ENCODE measurements at places on chromosomes 6 and 20.

DNA sequence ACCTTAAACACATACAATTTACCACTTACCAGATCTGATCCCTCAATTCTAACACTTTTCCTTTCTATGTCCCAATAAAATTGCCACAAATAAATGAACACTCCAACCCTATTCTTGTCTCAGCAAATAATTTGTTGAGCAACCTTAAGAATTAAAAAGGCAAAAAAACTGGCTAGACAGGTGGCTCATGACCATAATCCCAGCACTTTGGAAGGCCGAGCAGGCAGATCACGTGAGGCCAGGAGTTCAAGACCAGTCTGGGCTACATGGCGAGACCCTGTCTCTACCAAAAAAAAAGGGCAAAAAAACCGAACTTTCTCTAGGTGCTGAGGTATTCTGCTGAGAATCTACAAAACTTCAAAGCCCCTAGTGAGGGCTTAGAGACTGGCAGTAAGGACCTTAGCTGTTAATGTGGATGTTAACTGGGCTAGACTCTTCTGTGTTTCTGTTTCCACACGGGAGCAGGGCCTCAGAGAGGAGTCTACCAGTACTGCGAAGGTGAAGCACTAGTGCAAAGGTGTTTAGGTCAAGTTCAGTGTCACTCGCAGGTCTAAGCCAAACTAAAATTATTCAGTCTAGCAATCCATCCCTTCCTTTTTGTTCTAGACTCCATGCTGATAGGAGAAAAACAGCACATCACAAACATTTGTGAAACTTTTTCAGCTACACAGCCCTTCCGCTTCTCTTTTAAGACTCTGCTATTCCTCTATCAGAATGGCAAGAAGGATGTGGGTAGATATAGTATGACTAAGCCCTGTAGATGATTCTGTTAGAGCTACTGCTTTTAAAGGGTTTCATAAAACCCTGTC, 2.6 kb downstream of the FASTKD5 start:
- DNase-seq = no peak

DNA sequence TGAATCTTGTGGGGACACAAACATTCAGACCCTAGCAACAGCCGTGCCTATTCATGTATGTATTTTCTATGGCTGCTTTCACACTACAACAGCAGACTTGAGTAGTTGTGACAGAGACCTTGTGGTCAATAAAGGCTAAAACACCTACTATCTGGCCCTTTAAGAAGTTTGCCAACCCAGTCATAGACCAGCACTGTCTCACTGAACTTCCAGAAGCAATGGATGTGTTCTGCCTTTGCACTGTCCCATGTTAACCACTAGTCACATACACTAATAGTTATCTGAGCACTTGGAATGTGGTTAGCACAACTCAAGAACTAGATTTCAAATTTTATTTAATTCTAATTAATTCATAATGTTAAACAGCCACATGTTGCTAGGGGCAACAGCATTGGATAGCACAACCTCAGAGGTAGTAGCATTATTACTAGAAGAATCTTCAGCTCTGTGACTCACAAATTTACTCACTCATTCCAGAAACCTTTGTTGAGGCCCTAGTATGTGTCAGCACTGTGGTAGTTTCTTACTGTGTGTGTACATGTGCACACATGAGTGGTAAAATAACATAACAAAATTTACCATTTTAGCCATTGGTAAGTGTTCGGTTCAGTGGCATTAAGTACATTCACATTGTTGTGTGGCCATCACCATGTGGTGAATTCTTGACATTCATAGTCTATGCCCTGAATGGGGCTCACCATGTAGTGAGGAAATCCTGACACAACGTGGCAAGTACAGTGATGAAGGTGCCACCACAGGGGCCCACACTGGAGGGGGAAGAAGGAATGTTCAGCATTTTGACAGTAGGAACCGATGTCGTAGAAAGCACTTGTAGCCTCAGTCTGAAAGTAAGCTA, 107.3 kb downstream of the CEP57L1 start:
- no peak for DNase-seq

DNA sequence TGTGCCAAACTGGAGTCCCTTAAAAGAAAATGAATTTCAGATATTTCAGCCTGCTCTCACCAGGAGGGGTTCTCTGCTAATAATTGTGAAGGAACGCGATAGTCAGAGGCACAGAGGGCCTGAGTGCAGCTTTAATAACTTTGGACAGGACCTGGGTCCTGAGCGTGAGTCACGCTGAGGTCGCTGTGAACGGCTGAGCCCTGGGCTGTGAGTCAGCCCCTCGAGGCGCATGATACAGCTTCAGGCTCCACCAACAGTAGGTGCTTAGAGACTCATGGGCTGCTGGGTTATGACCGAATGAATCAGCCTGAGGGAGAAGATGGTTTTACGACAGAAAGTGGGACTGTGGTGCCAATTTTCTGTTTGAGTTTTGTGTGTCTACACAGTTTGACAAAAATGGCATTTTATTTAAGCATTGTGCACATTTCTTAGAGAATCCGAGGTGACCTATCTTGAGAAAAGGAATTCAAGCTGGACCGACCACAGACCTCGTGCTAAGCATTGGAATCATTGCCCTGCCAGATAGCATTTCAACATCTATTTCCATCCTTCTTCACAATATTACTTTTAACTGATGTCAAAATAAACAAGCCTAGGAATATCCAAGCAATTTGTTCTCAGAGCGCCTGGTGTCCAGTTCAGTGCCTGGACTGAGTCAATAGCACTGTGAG, 183.0 kb downstream of the THBS2 start:
- peak; percentile 52 for DNase-seq

DNA sequence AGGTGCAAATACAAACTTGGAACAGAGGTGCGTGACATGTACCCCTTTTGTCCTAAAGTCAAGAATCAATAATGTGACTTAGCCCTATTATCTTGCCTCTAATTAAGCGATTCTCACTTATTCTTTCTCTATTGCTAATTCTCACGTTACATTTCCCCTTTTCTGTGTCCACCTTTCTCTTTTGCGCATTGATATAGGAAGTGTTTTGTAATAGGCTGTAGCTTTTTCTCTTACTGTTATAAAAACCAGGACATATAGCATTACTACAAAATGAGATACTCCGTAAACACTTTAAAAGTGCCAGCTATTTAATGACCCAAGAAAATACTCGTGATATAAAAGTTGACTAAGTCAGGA, 669 bp upstream of the TMEM30A start:
- DNase-seq = no peak

DNA sequence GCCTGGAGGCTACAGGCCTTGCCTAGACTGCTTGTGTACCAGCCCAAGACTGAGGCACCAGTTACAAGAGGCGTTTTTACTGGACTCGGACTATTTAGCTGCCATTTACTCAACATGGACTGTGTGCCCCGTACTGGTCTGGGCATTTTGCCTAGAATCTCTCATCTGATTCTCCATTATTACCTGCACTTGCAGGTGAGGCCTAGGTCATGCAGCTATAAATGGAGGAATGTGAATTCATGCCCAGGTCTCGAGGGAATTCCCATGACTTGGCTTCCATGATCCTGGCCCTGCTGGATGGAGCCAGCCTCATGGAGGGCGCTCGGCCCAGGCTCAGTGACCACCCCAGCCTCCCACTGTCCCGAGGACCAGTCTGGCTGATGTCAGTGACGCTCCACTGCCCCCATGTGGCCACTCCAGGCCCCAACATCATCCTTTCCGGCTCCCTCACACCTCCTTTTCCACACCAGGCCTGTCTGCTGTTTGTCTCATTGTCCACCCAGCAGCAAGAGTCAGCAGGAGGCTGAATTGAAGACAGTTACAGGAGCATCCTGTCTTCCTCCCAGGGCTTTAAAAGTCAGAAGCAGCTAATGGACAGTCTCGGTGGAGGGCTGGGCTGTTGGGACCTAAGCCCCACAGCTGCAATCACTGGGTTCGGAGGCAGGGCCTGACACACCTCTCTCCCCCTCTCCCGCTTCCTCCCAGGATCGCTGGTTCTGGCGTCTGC, 8.7 kb downstream of the MMP24OS start:
- DNase-seq = peak; percentile 87

- peak; percentile 18 for DNase-seq
Measured at GRCh38 chr6:51855310-51856082, 231.9 kb downstream of the PKHD1 start.

DNA sequence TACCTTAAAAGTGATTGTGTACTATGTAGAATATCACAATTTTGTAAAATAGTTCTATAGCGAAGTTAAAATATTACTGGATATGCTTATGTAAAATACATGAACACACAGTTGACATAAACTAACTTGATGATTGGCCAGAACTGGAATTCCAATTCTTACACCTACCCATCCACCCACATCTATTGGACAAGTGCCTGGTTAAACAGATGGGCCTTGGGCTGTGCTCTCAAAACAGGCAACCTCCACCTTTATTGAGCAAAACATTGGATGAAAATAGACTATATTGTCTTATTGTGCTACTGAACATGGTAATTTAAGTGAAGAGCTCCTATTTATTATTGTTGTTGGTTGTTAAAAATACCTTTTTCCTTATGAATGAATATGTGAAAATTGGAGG, 154.0 kb upstream of the FLRT3 start:
- DNase-seq = no peak

GRCh38 chr6:162854228-162854627, 126.5 kb downstream of the PACRG start:
- no peak for DNase-seq

DNA sequence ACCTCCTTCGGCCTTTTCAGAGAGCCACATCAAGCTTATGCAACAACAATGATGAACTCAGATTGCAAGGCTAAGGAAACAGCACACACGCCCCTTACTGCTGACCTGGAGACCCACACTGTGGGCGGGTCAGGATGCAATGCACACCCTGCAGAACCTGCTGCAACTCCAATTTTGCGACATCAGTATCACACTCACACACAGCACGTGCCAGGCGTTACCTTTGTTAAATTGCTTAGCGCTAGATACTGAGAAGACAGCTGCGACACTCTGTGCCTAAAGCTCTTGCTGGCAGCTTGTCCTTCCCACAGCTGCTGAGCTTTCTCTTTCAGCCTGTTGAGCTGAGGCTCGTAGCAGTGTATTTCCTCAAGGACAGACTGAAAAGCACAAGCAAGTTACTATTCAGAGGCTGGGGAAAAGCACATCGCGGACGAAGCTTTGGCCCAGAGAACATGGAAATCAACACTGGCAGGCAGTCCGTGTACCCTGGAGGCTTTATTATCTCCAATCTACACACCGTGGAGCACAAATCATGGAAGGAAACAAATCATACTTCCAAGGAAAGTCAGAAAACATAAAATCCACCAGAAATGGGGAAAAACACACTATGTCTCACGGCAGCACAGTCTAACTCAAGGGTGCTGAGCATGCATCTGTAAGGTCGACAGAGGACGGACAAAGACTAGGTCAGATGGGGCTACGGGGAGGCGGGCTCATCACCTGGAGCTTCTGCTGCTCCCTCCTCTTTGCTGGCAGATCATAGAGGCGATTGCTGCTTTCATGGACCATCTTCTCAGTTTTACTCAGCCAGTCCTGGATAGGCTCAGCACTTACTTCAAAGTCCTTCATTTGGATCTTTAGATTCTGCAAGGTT, 268.2 kb downstream of the SYNE1 start:
- no peak for DNase-seq

- DNase-seq = no peak
Measured at GRCh38 chr6:68729377-68729903, 94.4 kb downstream of the ADGRB3 start.

DNA sequence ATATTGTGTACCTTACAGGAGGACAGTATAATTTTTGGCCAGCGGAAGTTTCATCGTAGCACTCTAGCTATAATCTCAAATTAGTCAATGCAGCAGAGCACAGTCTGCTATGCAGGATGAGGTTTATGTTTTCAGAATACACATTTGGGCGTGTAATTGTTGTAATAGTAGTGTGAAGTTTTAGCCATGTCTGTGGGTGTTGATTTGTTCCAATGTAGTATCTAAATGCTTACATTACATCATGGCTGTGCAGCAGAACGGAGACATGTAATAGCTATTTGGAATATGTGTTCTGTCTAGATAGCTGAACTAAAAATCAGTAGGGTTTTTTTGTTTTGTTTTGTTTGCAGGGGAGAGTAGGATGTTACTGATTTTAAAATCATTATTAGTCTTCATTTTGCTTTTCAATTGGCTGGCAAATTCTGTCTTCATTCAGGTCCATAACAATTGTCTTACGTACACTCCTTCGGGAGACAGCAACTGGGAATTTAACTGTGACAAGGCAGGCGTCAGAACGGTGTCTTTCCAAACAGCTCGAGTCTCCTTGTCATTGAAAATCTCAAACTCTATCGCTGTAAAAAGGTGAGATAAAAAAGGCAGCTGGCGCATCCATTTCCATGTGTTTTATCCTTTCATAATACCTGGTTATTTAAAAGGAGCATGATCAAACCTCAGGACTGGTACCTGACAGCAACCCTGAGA, 65.1 kb upstream of the CDH4 start:
- DNase-seq = no peak

GRCh38 chr6:157962601-157963302, 18.9 kb upstream of the SYNJ2 start:
- DNase-seq = no peak

DNA sequence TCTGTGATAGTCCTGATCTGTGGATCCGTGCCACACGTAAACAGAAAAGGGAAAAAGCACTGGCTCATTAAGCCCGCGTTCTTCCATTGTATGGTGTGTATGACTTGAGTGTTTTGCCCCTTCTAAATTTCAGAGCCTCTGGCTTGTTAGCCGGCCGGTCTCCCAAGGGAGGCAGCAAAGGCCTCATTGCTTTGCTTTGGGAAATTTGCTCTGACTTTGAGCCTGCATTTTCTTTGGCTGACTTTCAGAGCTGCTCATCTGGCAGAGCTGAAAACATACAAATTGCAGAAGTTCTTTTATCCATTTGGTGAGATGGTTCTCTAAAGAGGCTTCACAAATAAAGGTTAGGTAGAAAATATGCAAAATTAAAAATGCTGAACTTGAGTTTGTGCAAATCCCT, 123.0 kb downstream of the UTRN start:
- DNase-seq = no peak

DNA sequence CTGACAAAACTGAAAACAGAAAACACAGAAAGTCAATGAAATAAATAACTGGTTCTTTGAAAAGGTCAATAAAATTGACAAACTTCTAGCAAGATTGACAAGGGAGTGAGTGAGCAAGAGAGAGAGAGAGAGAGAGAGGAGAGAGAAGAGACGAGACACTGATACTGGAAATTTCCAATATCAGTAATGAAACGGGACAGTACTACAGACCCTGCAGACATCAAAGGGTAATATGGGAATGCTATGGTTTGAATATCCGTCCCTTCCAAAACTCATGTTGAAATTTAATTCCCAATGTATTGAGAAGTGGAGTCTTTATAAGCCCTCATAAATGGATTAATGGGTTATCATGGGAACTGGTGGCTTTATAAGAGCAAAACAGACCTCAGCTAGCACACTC, 3.8 kb downstream of the TTI1 start:
- DNase-seq = no peak

DNA sequence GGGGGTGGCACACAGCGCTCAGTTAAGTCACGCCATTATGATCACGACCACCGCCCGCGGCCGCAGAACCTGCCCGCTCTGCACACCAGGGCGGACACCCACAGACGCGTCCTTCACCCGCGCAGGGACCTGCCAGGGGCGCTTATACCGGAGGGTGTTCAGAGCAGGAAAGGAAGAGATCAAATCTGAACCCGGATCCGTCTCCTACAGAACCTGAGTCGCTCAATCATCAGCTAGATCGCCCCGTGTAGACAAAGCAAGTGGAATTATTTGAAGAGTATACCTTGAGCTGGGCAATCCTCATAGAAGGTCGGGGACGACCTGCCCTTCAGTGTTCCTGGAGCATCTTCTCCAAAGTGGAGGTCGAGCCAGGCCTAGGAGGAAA, 14.4 kb upstream of the ZNF217 start:
- no peak for DNase-seq
